Fibroblast of skin of abdomen (primary cell): ENCODE measurements at places on chromosomes 5 and 9.

GRCh38 chr9:133154097-133154989, 9.4 kb downstream of the GBGT1 start:
- no peak for DNase-seq

- DNase-seq, result peak; percentile 97
Observed at GRCh38 chr9:125932012-125932411, 184.8 kb downstream of the PBX3 start.

DNA sequence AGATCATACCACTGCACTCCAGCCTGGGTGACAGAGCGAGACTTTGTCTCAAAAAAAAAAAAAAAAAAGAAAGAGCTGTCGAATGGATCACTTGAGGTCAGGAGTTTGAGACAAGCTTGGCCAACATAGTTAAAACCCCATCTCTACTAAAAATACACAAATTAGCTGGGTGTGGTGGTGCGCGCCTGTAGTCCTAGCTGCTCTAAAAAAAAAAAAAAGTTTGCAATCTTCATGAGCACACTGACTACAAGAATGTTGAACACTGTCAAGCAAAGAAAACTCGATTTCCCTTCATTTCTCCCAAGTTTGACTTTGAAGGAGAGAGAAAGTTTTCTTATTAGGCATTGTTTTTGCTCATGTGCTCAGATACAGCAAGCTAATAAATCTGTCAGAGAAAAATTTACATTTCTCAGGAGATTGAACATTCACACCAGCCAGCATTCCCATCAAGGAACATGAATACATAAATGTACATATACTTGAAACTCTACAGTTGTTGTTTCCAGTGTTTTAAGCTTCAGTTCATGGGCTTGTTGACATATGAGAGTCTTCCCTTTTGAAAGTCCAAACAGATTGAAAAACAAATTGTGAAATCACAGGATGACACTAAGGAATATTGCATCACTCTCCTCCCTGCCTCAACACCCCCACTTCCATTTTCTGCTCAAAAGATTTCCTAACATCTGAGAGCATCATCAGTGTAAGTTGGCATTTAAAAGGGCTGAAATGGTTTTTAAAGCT, 81.8 kb downstream of the ARRDC3 start:
- DNase-seq, result peak; percentile 41

GRCh38 chr5:141934099-141934844, 10.6 kb downstream of the DELE1 start:
- no peak for DNase-seq

DNA sequence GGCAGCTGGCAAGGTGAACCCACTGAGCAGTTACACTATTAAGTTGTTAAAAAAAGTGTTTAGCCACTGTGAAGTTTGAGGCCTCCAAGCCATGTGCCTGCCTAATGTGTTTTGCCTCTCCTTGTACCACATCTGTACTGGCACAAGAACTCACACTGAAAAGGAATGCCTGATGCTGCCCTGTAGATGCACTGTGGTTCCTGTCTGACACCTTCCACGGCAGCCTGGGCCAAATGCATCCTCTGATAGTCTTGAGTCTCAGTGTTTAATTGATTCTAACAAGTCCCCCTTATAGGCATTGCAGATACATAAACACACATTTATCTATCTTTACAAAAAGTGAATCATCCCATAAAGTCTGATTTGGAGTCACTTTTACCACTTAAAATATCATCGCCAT, 169.9 kb downstream of the TTC39B start:
- no peak for DNase-seq

GRCh38 chr9:130283539-130284248, 18.1 kb downstream of the HMCN2 start:
- no peak for DNase-seq

DNA sequence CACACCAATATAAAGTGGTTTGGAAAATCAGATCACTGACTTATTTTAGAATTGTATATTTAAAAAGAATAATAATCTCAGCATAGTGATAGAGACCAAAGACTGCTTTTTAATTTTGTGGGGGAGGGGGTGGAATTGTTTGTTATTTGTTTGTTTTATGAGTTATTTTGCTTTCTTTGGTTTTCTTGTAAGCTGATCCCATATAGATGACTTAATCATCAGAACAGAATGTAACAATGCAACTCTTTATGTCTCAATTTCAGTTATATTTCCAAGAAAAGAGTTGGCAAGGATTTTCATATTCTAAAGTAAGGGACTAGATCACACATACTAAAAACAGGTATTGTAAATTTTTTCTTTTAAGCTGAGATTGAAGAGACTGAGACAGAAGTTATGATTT, 984.9 kb downstream of the TLE4 start:
- no peak for DNase-seq

GRCh38 chr5:2695200-2695891, 56.1 kb downstream of the IRX2 start:
- DNase-seq, result peak; percentile 73

DNA sequence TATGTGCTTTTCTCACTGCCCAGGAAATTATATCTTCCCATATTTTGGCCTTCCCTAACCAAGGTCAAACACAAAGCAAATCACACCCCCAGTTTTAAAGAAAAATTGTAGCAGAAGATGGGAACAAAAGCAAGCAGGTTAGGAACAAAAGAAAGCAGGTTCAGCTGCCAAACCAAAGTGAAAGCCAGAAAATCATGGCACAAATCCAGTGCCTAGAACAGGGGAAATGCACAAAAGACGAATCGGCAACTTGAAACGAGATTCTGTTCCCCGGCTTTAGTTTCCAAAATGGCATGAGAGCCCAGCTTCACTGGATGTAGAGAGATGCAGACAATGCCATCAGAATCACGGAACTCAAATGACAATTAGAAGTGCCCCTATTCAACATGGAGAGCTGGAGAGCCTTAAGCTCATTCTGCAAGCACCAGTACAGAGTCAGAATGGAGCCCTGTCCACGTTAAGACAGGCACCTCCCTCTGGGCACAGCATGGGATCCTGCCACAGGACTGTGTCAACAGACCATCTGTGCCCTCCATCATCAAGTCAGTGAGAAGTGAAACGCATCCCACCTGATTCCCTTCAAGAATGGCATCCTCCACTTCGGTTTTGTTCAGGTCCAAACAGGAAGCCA, 13.8 kb downstream of the DNAH5 start:
- DNase-seq, result no peak

- peak; percentile 8 for DNase-seq
Observed at GRCh38 chr9:17578911-17579793, at the start of gene SH3GL2. TSS of gene SH3GL2 (plus strand) at chr9:17579066.

DNA sequence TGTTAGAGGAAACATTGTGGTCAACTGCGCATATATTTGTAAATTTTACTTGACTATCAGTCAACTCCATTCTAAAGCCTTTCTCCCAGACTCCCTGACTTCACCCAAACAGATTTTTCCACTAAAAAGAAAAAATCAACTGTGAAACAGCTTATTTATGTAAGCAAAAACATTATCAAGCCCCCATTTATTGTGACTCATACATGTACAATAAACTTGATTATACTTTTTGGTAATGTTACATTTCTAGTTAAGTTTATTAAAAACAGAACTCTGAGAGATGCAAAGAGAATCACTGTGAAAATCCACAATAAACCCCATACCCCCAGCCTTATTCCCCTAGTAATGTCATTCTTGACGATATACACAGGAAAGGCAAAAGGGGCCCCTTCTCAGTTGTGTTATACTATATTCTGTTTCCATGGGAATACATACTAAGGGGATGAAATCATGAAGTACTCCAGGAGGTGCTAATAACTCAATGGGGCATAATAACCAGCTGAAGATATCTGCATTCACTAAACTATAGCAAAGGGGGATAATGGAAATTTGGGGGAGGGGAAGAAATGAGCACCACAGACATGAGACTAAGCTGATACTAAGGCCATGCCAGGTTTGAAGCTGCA, 616.0 kb downstream of the ACTL7B start:
- DNase-seq, result peak; percentile 44

- DNase-seq, result no peak
Observed at GRCh38 chr5:33153831-33154230, 286.9 kb upstream of the TARS1 start.

GRCh38 chr5:124131466-124131865, 615.0 kb downstream of the ZNF608 start:
- no peak for DNase-seq

GRCh38 chr5:40775846-40776657, 20.3 kb upstream of the TTC33 start:
- DNase-seq, result no peak

GRCh38 chr9:136671646-136672430, 9.1 kb downstream of the EGFL7 start:
- DNase-seq, result no peak

DNA sequence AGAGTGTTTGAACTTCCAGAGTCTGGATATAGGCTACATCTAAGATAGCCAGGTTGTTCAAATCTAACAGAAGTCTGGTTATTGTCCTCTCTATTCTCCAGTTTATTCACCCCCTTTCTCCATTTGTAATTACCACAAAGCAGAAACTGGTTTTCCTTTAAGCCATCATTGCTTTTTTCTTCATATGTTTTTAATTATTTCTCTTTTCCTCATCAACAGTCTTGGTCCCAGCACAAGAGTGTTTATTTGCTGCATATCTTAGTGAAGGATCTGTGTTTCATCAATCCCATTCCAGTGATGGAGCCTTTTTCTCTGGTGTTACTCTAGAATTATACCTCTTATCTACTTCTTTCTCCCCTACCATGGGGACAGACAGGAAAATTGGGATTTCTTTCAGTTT, 142.2 kb downstream of the CAMK4 start:
- no peak for DNase-seq

- DNase-seq, result no peak
Observed at GRCh38 chr9:75505654-75506053, 384.8 kb upstream of the PCSK5 start.

- peak; percentile 51 for DNase-seq
Observed at GRCh38 chr5:10760096-10760920, 726 bp downstream of the DAP start.

- DNase-seq, result no peak
Observed at GRCh38 chr5:91091471-91092234, 291.5 kb downstream of the ARRDC3 start.

DNA sequence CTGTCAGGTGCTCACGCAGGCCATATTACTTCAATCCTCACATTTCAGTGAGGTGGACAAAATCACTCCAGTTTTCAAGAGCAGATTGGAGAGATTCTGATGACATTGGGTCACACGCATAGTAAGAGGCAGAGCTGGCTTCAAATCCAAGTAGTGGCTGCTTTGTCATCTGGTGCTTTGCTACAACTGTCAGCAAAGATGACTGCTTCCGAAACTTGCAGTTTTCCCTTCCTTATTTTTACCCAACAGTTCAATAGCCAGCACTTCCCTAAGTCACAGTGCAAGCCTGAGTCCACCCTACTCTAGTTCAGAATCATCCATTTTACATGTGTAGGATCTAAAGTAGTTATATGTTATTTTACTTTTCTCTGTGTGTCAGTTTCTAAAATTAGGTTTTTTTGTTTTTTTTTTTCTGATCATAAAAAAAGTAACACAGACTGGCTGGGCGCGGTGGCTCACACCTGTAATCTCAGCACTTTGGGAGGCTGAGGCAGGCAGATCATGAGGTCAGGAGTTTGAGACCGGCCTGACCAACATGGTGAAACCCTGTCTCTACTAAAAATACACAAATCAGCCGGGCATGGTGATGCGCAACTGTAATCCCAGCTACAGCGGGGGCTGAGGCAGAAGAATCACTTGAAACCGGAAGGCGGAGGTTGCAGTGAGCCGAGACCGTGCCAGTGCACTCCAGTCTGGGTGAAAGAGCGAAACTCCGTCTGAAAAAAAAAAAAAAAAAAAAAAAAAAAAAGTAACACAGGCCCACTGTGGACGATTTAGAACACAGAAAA, 49.6 kb downstream of the ANKDD1B start:
- DNase-seq, result no peak

- DNase-seq, result no peak
Observed at GRCh38 chr5:158838781-158839180, 260.9 kb downstream of the EBF1 start.
